ENCODE measurements at places on chromosomes 13 and 19. TPM values are rescaled to one million over a fixed set of nuclear protein-coding genes. Genes with fewer than 3 reads are reported as not detected.

Gene KLK1
- total RNA-seq = not detected

Gene ONECUT3
- not detected for total RNA-seq

Gene BRME1
- total RNA-seq = 0.56 TPM

Gene MYO1F
- 0.05 TPM for total RNA-seq

Gene ECSIT
- total RNA-seq = 47.8 TPM

Gene OVOL3
- not detected for total RNA-seq

Gene CLDN10
- total RNA-seq = not detected
